NCI-H446 treated with DMSO at 0.1 percent for 48 hours (cell line): ENCODE measurements at places on chromosomes 7 and 10.

GRCh38 chr7:128135515-128136214 lies 104.4 kb upstream of the LRRC4 start:
- DNase-seq, result peak; percentile 23

- no peak for DNase-seq
These were observed 86.6 kb downstream of the SLC25A13 start for GRCh38 chr7:96235281-96235680.

GRCh38 chr7:30934732-30935568 lies 23.3 kb downstream of the AQP1 start:
- no peak for DNase-seq

DNA sequence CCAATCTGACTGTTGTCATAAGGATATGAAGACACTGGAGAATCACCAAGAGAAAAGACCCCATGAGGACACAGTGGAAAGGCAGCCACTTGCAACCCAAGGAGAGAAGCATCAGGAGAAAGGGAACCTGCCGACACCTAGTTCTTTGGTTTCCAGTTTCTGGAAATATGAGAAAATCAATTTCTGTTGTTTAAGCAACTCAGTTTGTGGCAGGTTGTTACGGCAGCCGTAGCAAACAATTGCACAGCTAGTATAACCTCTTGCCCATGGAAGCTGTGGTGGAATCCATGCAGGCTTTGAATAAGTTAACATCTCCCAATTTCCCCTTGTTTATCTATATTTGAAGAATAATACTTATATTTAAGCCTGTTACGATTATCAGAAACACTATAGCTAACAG lies 1103.0 kb upstream of the PHF14 start:
- DNase-seq, result no peak
